ENCODE measurements at places on chromosomes 7 and 10.

GRCh38 chr7:24786306-24786705 lies 29.0 kb upstream of the GSDME start:
- no peak for DNase-seq

DNA sequence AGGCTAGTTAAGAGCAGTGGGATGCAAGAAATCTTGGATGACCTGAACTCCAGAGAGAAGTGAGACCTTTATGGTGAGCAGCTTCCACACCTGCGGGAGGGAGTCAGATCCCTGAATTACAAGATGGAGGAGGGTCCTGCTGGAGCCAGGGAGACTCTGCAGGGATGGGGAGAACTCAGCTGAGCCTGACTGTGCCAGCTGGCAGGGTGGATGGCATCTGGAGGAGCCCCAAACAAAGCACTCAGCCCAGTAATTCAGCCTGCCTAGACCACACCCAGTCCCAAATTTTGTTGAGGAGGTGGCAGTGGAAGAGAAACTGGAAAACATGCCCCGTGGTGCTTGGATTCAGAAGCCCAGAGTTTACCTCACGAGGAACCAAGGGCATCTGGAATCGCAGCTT lies 208.2 kb downstream of the WDR11 start:
- no peak for DNase-seq

- no peak for DNase-seq
Measured at GRCh38 chr7:98238976-98239375, 13.1 kb downstream of the TECPR1 start.

- no peak for DNase-seq
Measured at GRCh38 chr10:47034441-47035051, 123.3 kb downstream of the PTPN20 start.
